CD14-positive monocyte (primary cell): ENCODE measurements at places on chromosomes 6 and 20.

DNA sequence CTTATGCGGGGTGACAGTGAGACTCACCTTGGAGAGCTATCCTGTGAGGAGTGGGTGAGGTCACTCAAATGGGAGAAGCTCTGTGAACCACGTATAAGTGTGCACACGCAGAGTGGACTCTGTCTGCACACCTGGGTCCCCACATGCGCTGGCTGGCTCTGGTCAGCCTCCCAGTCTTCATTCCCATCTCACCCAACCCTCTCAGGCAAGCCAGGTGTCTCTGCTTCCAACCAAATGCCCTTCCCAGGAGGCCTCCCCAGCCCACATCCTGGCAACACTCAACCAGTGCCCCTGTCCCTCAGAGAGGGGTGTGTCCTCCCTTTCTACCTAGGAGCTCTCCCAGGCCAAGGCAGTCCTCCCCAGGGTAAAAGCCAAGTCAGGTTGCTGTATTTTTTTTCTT is 8.0 kb upstream of the PI16 start:
- no peak for DNase-seq

- no peak for DNase-seq
These were observed 118.3 kb upstream of the ECI2 start for GRCh38 chr6:4253604-4254231.

- no peak for DNase-seq
These were observed 32.2 kb upstream of the MYB start for GRCh38 chr6:135148889-135149288.

DNA sequence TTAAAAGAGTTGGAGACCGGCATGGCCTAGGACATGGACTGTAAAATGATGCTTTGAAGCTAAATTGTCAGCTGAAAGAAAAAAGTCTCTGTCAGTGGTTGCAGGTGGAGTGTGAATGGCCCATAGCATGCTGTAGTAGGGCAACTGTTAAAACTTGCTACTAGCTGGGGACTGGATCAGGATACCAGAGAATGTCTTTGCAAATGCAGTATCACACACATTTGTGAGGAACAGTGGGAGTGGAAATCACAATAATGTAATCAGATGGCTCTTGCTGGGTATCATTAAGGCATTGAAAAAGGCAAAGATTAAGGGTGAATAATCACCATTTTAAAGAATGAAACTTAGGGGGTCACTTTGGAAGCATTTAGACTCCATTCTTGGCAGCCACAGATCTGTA is 737.9 kb downstream of the EYS start:
- no peak for DNase-seq

GRCh38 chr6:163721922-163722692 is 307.6 kb downstream of the QKI start:
- no peak for DNase-seq

DNA sequence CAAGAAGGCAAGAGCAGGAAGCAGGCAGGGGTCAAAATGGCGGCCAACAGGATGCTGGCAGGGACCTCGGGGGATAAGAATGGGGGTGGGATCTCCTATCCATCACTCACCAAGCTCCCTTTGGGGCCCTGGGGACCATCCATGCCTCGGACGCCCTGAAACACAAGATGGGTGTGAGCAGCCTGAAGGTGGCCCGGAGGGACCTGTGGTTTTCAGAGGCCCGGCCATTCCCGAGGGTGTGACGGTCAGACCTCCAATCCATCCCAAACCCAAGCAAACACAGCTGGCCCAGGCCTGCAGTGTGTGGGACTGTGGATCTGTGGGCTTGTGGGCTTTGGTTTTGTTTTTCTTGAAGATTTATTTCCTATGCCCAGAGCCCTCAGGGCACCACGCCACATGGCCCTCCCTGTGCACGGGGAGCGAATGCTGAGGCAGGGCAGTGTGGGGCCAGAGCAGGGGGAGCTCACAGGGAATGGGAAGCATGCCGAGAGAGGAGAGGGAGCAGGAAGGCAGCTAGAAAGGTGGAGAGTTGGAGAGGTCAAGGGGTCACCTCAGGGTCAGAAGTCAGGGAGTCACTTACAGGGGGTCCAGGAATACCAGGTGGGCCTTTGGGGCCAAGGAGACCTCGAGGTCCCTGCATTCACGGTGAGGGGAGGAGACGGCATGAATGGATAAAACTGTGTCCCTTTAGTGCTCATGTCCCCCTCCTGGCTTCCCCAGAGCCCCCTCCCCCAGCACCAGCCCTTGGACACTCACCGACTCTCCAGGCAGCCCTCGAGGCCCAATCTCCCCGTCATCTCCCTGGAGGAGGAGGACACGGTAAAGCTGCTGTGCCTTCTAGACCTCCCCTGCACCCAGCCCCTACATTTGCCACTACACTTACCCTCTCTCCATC is 14.5 kb downstream of the COL11A2 start:
- no peak for DNase-seq

DNA sequence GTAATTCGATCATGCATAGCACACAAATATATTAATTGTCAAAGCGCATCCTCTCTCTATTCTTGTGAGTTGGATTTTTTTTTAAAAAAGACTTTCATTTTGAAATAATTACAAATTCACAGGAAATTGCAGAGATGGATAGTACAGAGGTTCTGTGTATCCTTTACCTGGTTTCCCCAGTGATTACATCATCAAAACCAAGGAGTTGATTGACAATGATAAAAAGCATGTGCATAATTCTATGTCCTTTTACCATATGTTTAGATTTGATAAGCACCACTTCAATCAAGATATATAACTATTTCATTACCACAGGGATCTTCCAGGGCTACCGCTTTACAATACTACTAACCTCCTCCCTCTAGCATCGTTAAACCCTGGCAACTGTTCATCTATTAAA is 40.2 kb downstream of the CCN2 start:
- DNase-seq, result no peak

DNA sequence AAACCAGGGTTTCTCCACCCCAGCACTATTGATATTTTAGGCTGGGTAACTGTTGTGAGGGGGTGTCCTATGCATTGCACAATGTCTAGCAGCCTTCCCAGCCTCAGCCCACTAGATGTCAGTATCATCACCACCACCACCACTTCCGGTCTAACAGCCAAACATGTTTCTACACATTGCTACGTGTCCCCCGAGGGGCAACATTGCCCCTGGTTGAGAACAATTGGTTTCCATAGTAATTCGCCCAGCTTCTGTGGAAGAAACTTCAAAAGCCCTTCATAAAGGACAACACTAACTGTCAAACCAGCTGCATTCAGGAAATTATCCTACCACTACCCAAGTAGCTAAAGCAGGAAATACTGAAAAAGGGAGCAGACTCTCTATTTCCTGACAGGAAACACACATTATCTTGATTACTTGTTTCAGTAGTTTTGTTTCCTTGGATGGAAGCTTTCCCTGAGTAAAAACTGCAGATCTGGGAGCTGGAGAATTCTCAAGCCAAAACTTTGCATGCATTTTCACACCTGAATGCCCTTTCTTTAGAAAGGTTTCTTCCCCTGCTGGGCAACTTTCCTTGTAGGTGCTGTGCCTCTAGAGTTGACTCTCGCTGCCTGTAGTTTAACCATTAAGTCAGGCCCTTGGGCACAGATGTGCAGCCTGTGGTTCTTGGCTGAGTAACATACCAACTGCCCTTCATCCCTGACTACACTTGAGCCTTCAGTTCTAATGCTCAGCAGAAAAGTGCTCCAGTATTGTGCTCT is 23.6 kb downstream of the PKHD1 start:
- peak; percentile 3 for DNase-seq

DNA sequence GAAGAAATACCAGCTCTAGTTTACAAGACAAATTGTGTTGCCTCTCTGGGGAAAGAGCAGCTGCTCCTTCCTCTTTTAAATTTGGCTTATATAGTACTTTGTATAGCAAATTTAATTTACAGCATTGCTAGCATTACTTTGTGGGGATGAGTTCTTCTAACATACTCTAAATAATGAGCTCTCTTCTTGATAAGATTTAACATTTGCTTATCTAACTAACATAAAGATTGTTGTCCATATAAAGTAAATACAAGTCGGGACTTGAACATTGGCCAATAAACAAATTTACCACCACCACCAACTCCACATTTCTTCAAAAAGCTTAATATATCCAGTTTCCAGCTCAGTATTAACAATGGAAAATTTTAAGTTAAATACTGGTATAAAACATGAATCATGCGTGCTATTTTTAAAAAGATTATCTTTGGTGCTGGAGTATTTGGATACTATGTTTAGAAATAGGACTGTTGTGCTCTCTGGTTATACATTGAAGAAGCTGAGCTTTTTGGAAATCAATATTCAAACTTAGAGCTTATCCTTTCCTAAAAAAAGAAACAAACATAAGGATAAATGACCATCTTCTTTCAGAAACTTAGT is 1146.9 kb upstream of the GJE1 start:
- no peak for DNase-seq

DNA sequence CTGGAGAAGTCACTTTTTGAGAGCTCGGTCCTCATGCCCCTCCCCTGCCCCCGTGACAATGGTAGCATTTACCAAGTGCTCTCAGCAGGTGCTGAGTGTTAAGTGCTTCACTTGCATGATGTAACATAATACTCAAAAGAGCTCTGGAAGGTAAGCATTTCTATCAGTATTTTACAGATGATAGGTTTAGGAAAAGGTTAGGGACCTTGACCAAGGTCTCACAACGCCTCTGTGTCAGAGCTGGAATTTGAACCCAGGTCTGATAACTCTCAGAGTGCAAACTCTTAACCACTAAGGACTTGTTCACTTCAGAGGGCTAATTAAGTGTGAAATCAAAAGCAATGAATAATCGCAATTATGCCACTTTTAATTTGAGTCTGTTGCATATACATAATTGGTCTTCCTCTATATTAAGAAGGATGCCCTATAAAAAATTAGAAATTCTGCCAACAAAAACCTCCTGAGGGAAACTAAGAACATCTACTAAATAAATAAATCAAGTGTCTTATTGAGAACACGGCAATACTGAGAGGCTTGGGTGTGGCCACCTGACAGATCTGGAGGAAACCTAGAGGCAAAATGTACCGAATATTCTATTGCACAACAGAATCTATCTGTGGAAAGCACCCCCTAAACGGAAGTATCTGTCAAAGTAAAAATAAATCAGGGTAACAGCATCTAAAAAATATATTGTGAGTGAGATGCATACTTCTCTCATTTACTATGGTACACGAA is 109.8 kb downstream of the BACH2 start:
- DNase-seq, result peak; percentile 47

DNA sequence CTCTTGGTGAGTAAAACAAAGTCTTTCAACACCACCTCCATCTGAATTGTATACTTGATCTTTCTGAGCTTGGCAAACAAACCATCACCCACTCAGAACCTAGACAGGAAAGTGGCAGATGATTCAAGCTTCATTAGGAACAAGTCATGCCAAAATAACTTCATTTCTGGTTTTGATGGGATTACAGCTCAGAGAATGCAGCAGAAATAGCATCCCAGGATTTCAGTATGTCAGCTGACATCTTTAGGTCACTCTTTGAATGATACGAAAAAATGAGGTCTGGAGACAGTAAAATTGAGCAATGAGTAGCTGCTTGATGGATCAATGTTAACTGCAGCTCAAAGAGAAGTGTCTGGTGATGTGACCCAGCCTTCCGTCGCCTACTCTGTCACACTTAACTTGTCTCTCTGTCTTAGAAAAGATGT is 92.4 kb downstream of the GJA10 start:
- no peak for DNase-seq

GRCh38 chr6:87199787-87200186 is 44.4 kb downstream of the ZNF292 start:
- DNase-seq, result no peak

DNA sequence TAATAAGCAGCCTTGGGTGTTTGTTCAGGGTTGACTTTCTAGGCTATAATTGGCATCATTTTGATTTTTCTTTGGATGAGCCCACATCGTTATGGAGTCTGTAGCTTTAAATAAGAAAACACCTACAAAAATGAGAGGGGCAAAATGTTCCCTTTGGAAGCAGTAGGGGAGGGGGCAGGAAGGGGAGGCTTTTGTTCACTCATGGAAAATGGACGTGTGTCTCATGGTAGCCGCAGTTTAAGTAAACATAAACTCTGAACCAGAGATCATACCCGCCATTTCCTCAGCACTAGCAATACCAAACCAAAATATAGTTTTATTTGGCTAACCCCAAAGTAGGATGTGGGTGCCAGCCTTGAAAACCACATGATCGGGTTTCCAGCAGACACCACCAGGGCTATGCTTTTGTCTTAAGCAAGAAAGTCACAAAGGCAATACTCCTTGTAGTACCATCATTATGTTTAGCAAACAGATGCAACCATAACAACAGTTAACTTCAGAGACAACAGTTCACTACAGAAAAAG is 572.5 kb upstream of the JAG1 start:
- DNase-seq, result no peak

- no peak for DNase-seq
These were observed 222.6 kb downstream of the ZMYND8 start for GRCh38 chr20:47133809-47134456.

GRCh38 chr6:118524686-118525085 is 23.4 kb upstream of the PLN start:
- DNase-seq, result no peak

DNA sequence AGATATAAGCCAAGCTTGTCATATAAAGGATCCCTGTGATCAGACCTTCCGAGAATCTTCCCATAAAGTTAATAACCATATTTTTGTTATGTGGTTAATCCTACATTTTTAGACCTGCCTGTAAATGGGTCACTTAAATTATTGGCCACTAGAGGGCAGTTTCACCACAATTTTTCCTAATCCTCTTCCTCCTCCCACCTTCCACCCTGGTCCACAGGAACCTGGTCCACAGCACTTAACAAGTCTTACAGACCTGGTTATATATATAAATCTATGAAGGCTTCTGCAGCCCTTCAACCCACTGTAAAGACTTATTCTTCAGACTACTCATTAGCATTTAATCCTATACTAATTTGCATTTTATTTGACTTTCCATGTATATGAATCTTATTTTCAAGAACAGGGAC is 28.3 kb downstream of the MRS2 start:
- DNase-seq, result peak; percentile 45

- DNase-seq, result no peak
These were observed 118.0 kb upstream of the IRAK1BP1 start for GRCh38 chr6:78749326-78749725.

GRCh38 chr6:149964308-149965193 is 808 bp downstream of the ULBP1 start:
- peak; percentile 12 for DNase-seq

- DNase-seq, result no peak
These were observed 309.7 kb upstream of the AGPAT4 start for GRCh38 chr6:161583584-161583983.

DNA sequence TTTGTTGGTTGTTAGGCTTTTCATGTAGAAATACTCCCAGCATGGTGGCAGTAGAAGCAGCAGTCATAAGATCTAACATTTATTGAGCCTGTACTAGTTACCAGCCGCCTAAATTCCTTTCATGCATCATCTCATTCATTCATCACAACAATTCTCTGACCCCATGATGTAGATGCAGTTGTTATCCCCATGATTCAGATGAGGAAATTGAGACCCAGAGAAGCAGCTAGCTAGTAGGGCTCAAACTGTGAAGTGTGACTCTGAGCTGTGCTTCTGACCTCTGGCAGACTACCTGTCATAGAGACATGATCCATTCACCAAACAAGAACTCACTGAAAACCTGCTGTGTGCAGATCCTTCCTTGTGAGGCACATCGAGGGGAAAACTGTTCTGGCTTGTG is 16.9 kb downstream of the RREB1 start:
- peak; percentile 27 for DNase-seq
